Memory B cell (primary cell): ENCODE measurements at places on chromosomes 16 and 17.

DNA sequence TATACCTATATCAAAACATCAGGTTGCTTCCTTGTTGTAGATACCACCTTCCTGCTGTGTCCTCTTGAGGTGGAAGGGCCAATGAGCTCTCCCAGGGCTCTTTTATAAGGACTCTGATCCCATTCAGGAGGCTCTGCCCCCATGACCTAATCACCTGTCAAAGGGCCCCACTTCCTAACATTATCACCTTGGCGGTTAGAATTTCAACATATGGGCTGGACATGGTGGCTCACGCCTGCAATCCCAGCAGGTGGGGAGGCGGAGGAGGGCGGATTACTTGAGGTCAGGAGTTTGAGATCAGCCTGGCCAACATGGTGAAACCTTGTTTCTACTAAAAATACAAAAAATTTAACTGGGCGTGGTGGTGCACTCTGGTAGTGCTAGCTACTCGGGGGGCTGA, 86.4 kb downstream of the HAPSTR1 start:
- DNase-seq, result no peak

GRCh38 chr17:65584604-65585521, 23.4 kb upstream of the AXIN2 start:
- no peak for DNase-seq

DNA sequence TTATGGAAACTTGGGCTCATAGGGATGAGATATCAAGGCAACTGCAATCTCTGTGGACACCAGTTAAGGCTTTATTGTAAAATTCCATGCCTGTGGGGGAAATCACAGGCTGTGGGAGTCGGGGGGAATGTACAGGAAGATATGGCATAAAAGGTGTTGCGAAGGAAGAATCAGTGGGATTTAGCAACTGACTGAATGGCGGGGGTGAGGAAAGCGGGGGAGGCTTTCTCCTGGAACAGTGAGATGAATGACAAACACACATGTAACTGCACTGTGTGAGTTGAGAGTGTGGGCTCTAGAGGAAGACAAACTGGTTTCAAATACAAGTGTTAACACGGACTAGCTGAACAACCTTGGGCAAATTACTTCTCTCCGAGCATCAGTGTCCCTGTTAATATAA, 143.7 kb downstream of the PRKCB start:
- no peak for DNase-seq

DNA sequence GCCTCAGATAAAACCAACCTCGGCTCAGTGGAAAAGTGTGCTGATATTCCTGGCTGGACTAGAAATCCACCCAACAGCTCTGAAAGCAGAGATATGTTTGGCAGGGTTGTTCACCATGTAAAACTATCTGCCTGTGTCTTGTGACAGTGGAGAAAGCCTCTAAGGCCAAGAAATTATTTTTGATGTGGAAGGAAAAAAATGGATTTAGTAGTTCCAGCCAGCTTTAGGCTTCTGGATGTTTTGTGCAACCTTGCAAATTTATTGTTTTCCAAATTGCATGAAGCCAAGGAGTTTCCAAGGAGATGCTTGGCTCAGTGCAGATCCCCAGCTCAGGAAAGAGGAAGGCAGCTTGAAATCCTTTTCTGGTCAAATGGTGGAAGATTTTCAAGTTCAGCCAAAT, 31.6 kb downstream of the TEKT5 start:
- DNase-seq, result no peak

DNA sequence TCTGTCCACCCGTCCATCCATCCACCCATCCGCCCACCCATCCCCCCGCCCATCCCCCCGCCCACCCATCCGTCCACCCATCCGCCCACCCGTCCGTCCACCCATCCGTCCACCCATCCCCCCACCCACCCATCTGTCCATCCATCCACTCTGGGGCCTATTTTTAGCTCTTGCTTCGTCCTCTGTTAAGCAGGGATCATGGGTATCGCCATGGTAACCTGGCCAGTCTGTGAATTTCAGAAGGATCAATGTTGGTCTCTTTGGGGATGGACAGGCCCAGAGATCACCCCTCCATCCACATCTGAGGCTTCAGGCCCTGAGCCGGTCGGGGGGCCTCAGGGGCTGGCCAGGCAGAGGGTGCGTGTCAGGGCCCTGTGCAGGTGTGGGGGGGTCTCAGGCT, 15.2 kb upstream of the DPEP1 start:
- DNase-seq, result no peak

DNA sequence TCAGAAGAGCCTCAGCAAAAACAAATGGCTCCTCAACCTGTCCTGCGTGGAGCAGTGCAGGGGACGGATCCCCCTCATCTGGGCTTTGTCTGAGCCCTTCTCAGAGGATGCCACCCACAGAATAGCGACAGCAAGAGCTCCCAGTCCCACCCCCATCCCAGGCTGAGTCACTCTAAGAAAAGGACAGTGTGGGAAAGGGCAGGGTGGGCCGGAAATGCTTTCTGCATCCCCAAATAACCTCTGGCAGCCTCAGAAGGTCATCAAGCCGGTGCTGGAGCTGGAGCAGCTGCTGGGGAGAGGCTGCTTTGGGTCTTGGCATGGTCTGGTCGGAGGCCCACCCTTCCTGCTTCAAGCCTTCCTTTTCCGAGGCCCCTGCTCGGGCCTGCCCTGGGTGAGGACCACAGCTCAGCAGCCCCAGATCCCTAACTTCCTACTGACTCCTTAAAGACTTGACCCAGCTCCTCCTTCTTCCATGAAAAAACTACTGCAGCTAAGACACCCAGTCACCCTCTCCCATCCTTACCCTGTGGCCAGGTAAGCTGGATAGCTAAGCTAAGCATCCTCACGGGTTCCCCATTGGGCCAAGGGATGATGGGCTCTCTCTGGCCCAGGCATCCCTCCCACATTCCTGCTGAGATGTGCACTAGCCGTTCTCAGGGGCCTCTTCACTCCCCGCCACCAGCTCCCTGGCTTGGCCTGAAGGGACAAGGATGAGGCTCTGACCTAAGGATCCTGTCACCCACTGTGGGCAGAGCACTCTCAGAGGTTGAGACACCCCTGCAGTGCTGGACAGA, 8.7 kb downstream of the SLC12A4 start:
- DNase-seq, result no peak

DNA sequence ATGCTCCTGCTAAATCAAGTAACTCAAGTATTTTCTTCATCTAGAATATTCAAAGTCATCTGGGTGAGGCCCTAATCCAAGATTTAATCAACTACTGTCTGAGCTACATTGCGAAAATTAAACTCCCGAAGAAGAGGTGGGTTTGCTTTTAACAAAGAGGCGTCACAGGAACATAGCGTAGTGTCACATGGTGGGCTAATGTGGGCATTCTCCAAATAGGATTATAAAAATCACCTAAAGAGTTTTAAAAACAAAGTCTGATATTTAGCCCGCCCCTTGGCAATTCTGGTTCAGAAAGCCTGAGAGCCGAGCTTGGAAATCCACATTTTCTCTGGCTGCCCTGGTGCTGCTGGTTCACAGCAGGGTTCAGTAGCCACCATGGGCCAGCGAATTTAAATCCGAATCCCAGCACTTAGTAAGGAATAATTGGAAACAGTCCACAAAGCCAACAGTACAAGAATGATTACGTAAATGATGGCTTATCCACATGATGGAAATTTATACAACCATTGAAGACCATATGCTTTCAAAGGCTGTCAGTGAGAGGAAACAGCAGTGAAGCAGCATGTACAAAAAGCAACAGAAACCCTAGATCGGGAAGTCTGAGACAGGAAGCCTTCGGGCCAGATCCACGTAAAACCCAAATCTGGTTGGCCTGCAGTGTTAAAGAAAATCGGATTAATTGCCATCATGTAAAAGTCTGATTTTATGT, 8.8 kb downstream of the PMM2 start:
- no peak for DNase-seq

GRCh38 chr17:19305761-19306159, 56.8 kb downstream of the B9D1 start:
- no peak for DNase-seq

GRCh38 chr17:27670791-27671590, 40.0 kb downstream of the LGALS9 start:
- no peak for DNase-seq

DNA sequence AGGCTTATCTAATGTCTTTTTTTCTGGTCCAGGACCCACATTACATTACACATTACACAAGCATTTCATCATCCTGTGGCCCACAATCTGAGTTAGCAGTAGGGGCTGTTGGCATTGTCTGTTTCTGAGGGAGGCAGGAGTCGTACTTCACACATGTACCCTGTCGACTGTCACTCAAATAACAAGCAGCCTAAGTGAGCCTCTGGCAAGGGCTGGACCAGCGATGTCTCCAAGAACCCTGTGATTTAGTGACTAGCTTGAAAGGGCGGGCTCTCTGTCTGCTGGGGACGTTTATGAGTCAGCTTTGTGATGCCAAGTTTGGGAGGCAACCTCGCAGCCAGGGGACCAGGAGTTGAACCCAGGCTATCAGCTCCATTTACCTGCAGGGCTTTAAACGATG, 251.4 kb downstream of the HS3ST3B1 start:
- DNase-seq, result no peak

DNA sequence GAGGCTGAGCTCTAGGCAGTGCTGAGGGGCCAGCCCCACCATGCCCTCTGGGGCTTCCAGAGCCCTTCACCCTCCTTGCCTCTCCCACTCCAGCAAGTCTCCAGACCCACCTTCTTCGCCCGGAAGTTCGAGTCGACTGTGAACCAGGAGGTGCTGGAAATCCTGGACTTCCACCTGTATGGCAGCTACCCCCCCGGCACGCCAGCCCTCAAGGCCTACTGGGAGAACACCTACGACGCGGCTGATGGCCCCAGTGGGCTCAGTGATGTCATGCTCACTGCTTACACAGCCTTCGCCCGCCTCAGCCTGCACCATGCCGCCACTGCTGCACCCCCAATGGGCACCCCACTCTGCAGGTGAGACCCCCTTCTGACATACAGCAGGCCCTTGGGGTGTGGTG, 10.5 kb downstream of the XYLT2 start:
- DNase-seq, result no peak

GRCh38 chr17:32910769-32911168, 17.2 kb upstream of the TMEM98 start:
- no peak for DNase-seq

GRCh38 chr16:14211856-14212543, 140.9 kb downstream of the MRTFB start:
- no peak for DNase-seq

GRCh38 chr17:81438688-81439087, 43.4 kb downstream of the BAHCC1 start:
- DNase-seq, result no peak

DNA sequence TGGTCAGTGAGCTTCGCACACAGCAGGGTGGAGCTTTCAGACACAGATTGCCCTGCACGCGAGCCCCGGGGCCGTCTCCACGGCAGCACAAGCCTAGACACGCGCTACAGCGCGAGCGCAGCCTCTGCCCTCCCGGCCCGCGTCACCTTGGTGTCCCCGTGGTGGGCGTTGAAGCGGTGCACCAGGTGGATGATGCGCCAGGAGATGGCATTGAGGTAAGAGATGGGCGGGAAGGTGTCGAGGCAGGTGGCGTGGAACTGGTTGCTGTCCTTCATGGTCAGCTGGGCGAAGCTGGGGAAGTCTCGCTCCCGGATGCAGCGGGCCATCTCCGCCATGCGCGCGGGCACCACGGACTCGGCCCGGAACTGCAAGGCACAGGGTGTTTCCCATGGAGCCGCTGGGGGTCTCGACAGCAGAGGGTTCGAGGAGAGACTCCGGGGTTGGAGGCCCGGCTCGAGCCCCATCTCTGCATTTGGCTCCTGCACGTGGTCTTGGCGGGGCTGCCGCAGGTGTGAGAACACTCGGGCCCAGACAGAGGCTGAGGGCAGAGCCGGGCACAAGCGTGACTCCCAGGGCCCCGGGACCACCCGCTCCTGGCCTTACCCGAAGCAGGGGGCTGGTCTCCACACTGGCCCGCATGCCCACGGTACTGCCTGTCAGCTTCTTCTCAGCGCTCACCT, 4.3 kb upstream of the CYBA start:
- no peak for DNase-seq

- DNase-seq, result no peak
Observed at GRCh38 chr17:2396192-2396567, 4.7 kb downstream of the MNT start.

- DNase-seq, result no peak
Observed at GRCh38 chr16:48478393-48478792, 93.2 kb upstream of the SIAH1 start.

GRCh38 chr17:21126645-21127508, at the start of gene DHRS7B:
DHRS7B (plus strand) TSS chr17:21126964; CDS start chr17:21126972, 8 bp downstream.
- DNase-seq, result peak; percentile 96

DNA sequence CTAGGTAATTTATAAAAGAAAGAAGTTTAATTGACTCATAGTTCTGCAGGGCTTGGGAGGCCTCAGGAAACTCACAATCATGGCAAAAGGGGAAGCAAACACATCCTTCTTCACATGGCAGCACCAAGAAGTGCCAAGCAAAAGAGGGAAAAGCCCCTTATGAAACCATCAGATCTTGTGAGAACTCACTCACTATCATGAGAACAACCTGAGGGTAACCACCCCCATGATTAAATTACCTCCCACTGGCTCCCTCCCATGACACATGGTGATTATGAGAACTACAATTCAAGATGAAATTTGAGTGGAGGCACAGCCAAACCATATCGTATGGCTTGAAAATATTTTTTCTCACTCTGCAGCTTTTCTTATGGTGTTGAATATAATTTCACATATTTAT, 151.7 kb downstream of the ANKFN1 start:
- DNase-seq, result no peak

DNA sequence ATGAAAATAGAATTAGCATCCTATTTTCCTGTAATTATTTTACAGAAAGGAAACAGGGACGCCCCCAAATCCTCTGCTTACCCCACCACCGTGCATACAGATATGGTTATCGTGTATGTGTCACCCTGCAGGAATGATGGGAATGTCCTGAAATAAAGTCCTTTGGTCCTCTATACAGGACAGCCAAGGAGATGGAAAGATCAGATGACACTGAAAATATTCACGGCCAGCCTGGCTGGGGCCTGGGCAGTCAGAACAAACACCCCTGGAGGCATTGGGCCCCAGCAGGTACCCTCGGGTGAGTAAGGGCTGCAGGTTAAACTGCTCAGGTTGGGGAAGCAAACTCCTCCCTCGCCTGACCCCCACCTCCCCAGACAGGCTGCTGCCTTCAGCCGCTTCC, 368.0 kb downstream of the FOXL1 start:
- no peak for DNase-seq

DNA sequence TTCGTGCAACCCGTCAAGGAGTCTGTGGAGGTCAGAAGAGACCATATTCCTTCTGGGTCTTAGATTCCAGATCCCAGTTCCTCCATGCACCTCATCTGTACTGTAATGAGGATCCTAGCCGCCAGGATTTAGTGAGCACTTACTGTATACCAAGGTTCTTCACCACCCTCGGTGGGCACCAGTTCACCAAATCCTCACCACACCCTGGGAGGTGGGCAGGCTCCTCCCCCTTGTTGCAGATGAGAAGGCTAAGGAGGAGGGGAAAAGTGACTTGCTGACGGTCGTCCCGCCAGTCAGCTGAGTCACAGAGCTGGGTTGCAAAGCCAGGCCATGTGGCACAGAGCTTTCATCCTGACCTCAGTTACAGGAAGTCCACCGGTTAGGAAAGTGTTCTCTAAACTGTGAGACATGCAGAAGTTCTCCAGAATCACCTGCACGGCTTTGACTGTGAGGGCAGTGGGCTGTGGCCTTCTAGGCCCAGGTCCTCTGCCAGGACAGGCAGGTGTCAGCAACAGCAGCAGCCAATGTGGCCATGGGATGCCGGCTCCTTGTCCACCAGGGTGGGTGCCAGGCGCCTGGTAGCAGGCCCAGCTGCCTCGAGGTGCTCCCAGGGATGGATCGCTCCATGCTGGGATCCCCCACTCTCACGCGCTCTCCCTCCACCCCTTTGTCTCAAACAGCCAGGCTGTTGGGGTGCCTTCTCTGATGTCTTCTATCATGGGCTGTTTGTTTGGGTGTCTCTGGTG, 240.3 kb upstream of the GSE1 start:
- DNase-seq, result no peak
